ENCODE measurements at places on chromosomes 12 and 14.

- peak; percentile 96 for DNase-seq
These were observed 20.2 kb upstream of the KRT8 start for GRCh38 chr12:52924764-52925716.

DNA sequence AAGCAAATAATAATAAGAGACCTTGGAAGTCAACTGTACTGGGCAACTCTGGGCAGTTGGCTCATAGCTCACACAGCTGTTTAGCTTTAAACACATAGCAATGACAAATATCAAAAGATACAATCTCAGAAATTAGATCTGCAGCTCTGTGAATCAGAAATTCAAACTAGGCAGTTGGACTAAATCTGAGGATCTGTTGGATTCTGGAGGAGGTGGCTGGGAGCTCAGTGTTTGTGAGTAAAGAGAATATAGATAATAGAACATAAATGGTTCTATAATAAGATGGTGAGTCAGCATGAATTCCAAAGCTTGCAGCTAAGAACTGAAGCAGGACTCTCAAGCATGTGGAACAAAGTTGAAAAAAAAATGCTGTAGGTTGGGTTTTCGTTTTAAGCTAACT lies 1949.4 kb upstream of the SEL1L start:
- peak; percentile 40 for DNase-seq

GRCh38 chr12:6699989-6700645 lies 498 bp downstream of the PIANP start:
- no peak for DNase-seq

- DNase-seq, result no peak
These were observed 63.0 kb downstream of the NCOR2 start for GRCh38 chr12:124504273-124505000.

GRCh38 chr12:18486036-18486435 lies 224.7 kb downstream of the PIK3C2G start:
- DNase-seq, result no peak

GRCh38 chr12:32248441-32249140 lies 141.9 kb downstream of the BICD1 start:
- DNase-seq, result peak; percentile 7

- DNase-seq, result no peak
These were observed 327.2 kb downstream of the EMP1 start for GRCh38 chr12:13523536-13524307.

- DNase-seq, result no peak
These were observed 12.8 kb downstream of the SLC38A2 start for GRCh38 chr12:46359667-46360280.

GRCh38 chr12:47808050-47808449 lies 11.7 kb downstream of the HDAC7 start:
- DNase-seq, result peak; percentile 27

- peak; percentile 53 for DNase-seq
These were observed 2.9 kb upstream of the NAB2 start for GRCh38 chr12:57085999-57086492.

- no peak for DNase-seq
These were observed 374.7 kb downstream of the C12orf75 start for GRCh38 chr12:105705235-105705634.

DNA sequence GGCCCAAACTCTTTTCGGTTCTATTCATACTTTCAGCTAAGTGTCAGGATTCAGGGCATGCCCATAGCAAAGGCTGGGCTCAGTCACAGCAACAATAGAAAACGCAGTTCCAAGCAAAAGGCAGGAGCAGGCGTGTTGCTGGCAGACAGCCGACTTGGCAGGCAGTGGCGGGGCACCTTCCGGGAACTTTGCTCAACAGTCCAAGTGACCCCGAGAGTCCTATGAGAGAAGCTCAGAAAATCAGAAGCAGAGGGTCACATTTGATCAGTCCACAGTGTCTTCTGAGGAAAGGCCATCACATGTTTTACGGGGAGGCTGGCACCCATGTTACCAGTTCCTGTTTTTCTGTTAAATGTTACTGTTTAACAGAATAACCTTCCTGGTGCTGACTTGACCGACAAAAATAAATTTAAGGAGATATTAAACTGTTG lies 115.0 kb downstream of the DACT1 start:
- no peak for DNase-seq

DNA sequence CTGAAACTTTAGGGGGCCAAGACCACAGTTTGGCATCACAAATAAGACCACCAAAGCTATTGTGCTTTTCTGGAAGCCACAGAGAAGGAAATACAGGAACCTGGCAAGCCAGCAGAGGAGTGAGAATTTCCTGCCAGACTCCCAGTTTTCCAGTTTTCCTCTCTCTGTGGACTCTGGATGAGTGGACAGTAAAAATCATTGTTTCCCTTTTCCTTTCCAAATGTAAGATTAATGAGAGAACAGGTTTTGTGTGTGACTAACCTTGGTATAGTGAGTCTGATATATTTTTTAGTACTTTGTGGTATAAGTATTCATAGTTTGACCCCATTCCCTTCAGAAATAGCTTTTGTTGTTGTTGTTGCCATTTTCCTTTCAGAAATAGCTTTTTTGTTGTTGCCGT lies 2.6 kb upstream of the TAC3 start:
- no peak for DNase-seq

- DNase-seq, result no peak
These were observed 739 bp downstream of the JPH4 start for GRCh38 chr14:23577710-23578392.

DNA sequence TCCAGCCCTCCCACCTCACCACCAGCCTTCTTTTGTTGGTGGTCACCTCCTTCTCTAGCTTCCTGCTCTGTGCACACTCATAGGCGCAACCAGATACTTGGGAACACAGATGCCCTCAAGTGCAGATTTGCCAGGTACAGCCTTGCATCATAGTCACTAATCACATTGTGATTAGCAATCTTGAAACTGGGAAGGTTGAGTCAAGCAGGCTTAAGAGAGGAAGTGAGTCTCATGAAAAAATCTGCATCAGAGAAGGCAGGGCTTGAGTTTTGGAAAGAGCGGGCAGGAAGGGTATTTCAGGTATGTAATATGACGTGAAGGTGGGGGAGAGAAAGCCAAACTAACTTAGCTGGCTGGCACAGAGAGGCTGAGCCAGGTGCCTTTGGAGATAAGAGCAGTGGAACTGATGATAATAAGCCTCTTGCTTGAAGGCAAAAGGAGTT lies 2.7 kb upstream of the RABGGTA start:
- DNase-seq, result no peak

DNA sequence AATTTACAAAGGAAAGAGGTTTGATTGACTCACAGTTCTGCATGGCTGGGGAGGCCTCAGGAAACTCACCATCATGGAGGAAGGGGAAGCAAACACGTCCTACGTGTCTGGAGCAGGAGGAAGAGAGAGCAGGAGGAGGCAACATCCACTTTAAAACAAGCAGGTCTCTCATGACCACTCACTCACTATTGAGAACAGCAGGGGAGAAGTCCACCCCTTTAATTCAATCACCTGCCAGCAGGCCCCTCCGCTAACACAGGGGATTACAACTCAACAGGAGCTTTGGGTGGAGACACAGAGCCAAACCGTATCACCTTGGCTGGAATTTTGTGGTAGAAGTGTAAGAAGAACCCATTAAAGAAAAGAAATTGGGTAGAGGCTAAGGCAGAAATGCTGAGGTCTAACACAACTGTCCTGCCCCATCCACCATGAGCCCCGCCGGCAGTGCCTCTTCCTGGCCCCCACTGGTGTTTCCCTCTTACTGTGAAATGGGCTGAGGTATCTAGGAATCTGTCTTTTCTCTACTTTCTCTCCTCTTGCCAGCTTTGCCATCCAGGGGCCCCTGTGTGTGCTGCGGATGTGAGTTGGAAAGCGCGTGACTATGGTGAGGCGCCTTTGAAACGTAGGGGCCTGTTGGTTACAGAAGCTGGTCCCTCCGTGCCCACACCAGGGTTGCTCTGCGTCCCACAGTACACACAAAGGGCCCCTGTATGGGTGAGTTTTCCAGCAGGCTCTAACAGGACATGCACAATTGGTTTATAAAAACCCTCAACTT lies 108.0 kb upstream of the TMEM132D start:
- no peak for DNase-seq

- no peak for DNase-seq
These were observed 344.0 kb downstream of the DPF3 start for GRCh38 chr14:72549854-72550253.

GRCh38 chr14:103597623-103598377 lies 31.2 kb upstream of the KLC1 start:
- peak; percentile 91 for DNase-seq

DNA sequence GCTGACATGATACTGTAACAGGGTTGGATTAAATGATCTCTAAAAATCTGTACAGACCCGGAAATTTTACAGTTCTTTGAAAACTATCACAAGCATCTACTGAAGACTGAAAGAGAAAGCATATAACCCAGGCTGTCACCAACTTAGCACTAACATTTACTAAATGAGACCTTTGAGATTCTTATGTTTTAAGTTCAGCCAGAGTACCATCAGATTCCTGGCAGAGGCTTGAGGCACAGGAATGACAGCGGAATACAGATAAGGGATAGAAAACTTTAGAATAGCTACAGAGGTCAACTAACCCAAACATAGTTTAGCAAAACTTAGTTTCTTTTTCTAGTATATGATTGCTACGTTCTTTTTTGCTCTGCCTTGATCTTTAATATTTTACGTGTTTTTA lies 91.6 kb upstream of the FERMT2 start:
- no peak for DNase-seq

DNA sequence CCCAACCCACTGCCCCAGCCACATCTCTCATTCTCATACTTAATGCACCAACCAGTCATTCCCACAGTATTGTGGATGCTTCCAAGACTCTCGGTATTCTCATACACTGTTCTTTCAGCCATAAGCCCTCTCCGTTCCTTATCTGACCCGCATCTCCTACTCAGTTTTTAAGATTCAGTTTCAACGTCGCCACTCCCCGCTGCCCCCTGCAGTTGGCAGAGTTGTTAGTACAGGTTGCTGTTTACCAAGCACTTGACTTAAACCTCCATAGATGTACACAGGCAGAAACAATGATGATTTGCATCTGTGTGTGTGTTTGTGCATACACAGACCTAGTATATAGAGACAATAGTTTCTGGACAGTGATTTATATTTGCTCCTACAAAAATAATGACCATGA lies 40.2 kb downstream of the PAH start:
- no peak for DNase-seq

GRCh38 chr12:98951406-98951805 lies 306.3 kb downstream of the APAF1 start:
- no peak for DNase-seq

- DNase-seq, result no peak
These were observed 43.2 kb downstream of the SSPN start for GRCh38 chr12:26238341-26239121.

- no peak for DNase-seq
These were observed 8.4 kb upstream of the KRT80 start for GRCh38 chr12:52200086-52200780.

- DNase-seq, result no peak
These were observed 258.6 kb downstream of the KTN1 start for GRCh38 chr14:55838529-55839052.

GRCh38 chr12:3177778-3178425 lies 100.7 kb downstream of the TSPAN9 start:
- no peak for DNase-seq

- DNase-seq, result no peak
These were observed 165.3 kb upstream of the PKP2 start for GRCh38 chr12:33061844-33062243.

DNA sequence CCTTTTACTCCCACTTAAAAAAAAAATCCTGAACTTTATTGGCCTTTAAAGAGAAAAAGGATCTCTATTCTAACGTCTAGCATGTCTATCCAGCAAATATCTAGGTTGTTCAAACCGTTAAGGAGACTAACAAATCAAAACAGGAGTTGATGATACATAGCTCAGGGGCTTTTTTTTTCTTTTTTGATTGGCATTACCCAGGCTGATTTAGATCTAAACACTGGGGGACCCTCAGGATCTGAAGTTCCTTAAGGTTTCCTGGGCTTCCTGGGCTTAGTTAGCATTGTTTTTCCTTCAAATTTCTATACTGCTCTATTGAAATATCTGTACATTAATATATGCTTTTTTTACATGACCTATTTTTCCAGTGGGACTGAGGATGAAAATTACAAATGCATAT lies 42.3 kb downstream of the EFCAB11 start:
- no peak for DNase-seq

GRCh38 chr14:88208858-88209257 lies 114.2 kb downstream of the KCNK10 start:
- DNase-seq, result no peak

GRCh38 chr14:61720294-61720661 lies 25.0 kb downstream of the HIF1A start:
- peak; percentile 30 for DNase-seq

GRCh38 chr12:48157018-48157888 lies at the start of gene ASB8:
ASB8 (minus strand) TSS chr12:48157515; CDS start chr12:48153496, 4,019 bp downstream.
- peak; percentile 97 for DNase-seq

DNA sequence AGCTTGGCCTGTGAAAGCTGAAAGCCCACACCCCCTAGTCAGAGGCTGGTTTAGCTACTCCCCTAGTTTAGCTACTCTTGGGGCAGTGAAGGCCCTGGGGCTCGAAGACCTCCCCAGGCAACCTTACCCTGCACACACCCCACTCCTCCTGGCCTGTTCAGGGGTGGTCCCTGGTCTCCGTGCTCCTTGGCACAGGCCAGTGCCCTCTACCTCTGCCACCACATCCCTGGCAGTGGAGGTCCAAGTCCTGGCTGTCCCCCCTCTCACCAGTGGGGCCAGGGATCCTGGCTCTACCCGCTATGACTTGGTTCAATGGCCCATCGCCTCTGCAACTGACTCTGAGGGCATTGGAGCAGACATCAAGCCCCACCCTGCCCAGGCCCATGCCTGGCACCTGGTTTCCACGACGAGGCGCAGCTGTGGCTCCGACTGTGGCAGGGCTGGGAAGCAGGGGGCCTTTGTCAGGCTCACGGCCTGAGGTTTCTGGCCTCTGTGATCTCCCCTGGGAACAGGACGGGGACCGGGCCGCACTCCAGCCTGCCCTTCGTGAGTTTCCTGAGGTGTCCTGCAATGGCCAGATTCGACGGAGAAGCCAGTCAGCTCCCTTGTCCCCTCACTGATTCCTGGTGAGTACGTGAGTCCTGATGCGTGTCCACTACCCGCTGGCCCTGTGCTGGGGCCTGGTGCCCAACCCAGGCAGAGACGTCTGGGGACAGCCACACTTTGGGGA lies 5.7 kb downstream of the TMEM121 start:
- no peak for DNase-seq

DNA sequence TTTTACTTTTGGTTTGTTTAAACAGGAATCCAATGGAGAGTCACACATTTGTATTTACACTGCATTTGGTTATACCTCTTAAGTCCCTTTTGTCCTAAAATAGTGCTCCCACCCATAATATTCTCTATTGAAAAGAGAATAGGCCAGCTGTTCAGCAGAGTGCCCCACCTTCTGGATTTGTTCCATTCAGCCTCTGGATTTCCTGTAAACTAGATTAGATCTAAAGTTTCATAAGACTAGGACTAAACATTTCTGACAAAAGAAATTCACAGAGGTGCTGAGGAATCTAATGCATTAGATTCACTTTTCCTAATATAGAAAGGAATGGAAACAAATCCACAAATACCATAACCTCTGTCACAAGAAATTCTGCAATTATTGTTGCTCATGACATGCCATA lies 38.1 kb downstream of the GCH1 start:
- DNase-seq, result no peak
